SJCRH30 (cell line): ENCODE measurements at places on chromosomes 16 and 17.

DNA sequence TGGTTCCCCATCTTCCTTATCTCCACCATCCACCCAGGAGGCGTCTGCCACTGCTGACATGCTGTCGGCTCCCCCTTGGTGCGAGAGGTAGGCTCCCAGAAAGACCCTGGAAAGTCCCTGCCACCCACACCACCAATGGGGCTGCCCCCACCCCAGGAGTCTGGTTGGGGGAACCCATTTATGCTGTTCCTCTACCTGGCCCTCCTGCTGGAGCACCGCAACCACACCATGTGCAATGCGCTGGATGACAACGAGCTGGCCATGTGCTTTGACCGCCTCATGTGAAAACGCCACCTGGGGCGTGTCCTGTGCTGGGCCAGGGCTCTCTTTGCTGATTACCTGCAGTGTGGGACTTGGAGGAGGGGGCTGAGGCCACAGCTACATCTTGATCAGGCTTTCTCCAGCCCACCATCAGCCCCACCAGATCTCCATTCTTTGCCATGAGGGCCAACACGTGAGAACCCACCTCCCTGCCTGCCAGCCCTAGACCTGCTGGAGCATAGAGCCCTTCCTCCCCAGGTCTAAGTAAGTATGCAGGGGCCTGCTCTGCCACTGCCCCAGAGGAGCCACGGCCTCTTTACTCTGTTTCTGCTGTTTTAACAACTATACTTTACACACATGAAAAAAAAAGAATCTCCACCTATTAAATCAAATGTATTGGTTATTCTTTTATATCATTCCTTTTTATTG lies 7.9 kb upstream of the ALDH3A1 start:
- no peak for DNase-seq

GRCh38 chr17:81117672-81118198 lies 47.6 kb upstream of the PVALEF start:
- no peak for DNase-seq

DNA sequence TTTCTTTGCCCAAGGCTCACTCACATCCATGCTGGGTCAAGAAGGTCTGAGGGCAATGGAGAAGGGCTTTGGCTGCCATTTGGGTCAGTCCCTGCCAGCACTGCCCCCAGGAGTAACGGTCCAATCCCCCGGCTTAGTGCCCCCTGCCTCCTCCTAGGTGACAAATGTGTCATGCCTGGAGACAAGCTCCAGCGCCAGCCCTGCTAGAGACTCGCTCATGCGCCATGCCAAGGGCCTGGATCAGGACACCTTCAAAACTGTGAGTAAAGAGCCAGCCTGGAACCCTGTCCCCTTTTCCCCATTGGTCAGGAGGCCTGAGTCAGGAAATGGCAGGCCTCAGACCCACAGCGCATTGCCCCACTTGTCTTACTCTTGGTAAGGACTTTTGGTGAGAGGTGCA lies 3.3 kb downstream of the CHCT1 start:
- DNase-seq: no peak

GRCh38 chr17:27321372-27321771 lies 27.5 kb downstream of the WSB1 start:
- no peak for DNase-seq

DNA sequence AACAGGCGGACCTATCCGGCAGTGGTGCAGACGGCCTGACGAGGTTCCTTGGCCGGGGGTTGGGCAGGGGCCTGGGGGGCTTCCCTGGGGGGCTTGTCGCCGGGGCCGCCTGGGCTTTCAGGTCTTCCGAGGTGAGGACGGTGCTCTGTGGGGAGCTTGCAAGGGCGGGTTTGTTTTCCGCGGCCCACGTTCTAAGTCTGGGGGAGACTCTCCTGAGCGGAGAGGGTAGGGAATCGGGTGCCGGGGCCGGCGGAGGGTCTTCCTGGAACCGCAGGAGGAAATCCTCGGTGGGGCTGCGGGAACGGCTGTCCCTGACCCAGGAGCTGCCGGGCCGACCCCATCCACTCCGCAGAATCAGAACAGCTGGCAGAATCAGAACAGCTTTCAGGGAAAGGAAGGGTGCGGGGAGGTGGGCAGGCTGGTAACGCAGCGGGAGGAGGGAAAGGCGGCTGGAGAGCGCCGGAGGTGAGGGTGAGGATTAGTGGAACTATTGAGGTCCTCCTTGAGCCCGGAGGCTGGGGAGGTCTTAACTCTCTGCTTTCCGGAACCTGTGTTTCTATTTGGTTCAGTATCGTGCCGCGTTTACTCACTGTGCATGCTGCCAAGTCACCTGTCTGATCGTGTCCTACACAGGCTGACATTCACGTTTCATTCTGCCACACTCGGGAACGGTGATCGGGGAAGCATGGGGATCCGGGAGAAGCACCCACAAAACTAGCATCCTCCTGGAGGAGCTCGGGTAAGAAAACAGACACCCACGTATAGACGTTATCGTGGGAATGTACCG lies 28.9 kb downstream of the CPSF4L start:
- DNase-seq: peak; percentile 49

DNA sequence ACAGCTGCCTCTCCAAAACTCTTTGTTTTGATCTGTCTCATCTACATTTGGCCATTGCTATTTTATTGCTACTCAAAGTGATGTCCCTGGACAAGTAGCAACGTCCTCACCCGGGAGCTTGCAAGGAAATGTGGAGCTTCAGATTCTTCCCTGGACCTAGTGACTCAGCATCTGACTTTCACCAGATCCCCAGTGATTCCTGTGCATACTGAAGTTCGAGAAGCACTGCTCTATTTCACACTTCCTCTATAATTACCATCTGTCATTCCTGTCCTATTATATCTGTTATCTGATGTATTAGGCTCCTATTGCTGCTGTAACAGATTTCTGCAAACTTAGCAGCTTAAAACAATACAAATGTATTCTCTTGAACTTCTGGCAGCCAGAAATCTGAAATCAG lies 28.5 kb upstream of the VAT1L start:
- DNase-seq: no peak

DNA sequence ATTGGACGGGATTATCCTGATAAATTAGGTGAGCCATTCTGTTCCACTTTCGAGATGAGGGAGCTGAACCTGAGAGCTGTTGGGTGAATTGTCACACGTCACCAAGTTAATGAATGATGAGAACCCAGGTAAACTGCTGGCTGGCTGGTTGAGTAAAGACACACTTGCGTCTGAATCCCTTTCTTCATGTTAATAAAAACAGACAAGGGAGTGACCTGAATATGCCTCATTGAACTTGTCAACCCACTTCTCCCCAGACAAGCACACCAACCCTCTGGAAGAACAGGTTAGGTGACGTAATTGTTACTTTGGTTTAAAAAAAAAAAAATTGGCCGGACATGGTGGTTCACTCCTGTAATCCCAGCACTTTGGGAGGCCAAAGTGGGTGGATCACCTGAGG lies 400.9 kb upstream of the CDH5 start:
- DNase-seq: no peak

DNA sequence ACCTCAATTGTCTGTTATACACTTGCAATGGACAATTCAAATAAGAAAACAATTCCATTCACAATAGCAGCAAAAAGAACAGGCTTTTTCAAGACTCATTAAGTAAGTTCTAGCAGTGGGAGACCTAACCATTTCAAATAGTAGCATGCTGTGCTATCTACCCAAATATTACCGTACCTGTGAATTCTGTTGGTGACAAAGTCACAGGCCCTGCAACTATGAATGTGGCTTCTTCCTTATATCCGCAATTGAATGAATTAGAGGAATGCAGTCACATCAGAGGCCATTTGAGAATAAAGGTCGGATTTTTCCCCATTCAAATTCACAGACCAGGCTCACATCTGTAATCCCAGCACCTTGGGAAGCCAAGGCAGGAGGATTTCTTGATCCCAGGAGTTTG lies 800 bp upstream of the NME4 start:
- no peak for DNase-seq

DNA sequence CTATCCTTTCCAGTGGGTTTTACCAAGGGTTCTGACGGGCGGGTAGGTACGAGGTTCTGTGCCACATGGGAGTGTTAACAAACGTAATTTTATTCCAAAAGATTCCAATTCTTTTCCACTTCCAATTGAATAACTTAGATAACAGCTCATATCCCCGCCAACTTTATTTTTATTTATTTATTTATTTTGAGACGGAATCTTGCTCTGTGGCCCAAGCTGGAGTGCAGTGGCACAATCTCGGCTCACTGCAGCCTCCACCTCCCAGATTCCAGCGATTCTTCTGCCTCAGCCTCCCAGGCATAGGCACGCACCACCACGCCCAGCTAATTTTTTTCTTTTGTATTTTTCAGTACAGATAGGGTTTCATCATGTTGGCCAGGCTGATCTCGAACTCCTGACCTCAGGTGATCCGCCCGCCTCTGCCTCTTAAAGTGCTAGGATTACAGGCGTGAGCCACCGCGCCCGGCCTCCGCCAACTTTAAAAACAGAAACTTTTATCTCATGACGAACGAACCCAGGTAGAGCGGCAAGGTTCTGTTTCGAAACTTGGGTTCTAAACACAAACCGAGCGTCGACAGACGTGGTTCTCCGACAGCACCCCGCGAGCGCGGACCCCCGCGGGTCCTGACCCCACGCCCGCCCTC lies 613 bp downstream of the ECI1 start:
- DNase-seq: no peak

- DNase-seq: peak; percentile 23
Observed at GRCh38 chr17:77107506-77108433, 33.0 kb upstream of the SEC14L1 start.

- DNase-seq: no peak
Observed at GRCh38 chr17:75315541-75316243, 26.5 kb upstream of the SLC25A19 start.

DNA sequence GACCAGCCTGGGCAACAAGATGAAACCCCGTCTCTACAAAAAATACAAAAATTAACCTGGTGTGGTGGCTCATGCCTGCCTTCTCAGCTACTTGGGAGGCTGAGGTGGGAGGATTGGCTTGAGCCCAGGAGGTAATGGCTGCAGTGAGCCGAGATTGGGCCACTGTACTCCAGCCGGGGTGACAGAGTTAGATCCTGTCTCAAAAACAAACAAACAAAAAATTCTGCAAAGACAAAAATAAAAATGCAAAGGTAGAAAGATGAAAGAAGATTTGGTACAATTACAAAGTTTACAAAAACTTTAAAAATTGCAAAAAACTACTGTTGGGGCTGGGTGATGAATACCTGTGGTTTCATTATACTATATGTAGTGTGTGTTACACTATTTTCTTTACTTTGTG lies 5.5 kb upstream of the CDH1 start:
- DNase-seq: no peak
